ENCODE measurements at places on chromosomes 2 and 18. TPM values are rescaled to one million over a fixed set of nuclear protein-coding genes. Genes with fewer than 3 reads are reported as not detected.

PCBP1 gene
- total RNA-seq = 255 TPM

SP140 gene
- 0.54 TPM for total RNA-seq

LMAN2L gene
- total RNA-seq = 33.3 TPM

SERPINB13 gene
- 0.27 TPM for total RNA-seq

LHCGR gene
- not detected for total RNA-seq

THSD7B gene
- total RNA-seq = 0.16 TPM

- no peak overlapping the region for H3K27ac ChIP-seq
- H3K36me3 ChIP-seq = no peaks in the 10 kb centered on the region
- no peak for DNase-seq
- no peak overlapping the region for H3K4me3 ChIP-seq
- no peaks in the 10 kb centered on the region for H3K4me1 ChIP-seq
- no peaks in the 10 kb centered on the region for H3K27me3 ChIP-seq
Measured at GRCh38 chr18:73283032-73283431, 415.2 kb upstream of the NETO1 start.

- H3K27me3 ChIP-seq = no peaks in the 10 kb centered on the region
- DNase-seq = no peak
- no peak overlapping the region for H3K4me3 ChIP-seq
- H3K27ac ChIP-seq = no peak overlapping the region
- peaks cover 1% of the 10 kb centered on the region for H3K4me1 ChIP-seq
Measured at GRCh38 chr2:180196419-180196977, 189.4 kb upstream of the CWC22 start.

GRCh38 chr2:45330637-45331409 is 280.2 kb downstream of the SRBD1 start:
- H3K4me3 ChIP-seq = no peak overlapping the region
- no peaks in the 10 kb centered on the region for H3K4me1 ChIP-seq
- no peak for DNase-seq
- peaks cover 8% of the 10 kb centered on the region for H3K27me3 ChIP-seq

DNA sequence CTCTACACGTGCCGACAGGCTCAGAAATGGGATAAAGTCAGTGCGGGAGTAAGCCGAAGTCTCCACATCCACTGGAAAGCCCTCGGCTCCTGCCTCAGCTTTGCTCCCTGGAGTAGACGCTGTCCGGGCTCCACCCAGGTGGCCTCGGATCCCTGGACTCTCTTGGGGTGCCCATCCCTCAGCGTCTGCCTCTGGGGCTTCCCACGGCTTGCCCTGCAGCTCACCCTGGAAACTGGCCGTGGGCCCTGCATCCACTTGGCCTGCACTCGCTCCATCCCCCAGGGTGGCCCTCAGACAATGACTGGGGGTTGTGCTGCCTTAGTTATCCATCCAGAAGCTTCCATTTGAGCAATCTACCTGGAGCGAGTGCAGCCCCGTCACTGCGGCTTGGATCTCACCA is 36.2 kb upstream of the TAF1B start:
- H3K4me3 ChIP-seq = no peak overlapping the region
- H3K27me3 ChIP-seq = no peaks in the 10 kb centered on the region
- H3K4me1 ChIP-seq = peaks cover 52% of the 10 kb centered on the region
- DNase-seq = no peak
- H3K27ac ChIP-seq = no peak overlapping the region
- no peaks in the 10 kb centered on the region for H3K36me3 ChIP-seq

Data from mesothelial cell of epicardium (in vitro differentiated cells).